Activated CD8-positive, alpha-beta T cell treated with anti-CD3 and anti-CD28 coated beads for 36 hours (primary cell): ENCODE measurements at places on chromosomes 1 and 21. TPM values are rescaled to one million over a fixed set of nuclear protein-coding genes. Genes with fewer than 3 reads are reported as not detected.

- peaks cover 7% of the 10 kb centered on the region for H3K4me1 ChIP-seq
- no peak overlapping the region for H3K27ac ChIP-seq
- no peaks in the 10 kb centered on the region for H3K27me3 ChIP-seq
- no peaks in the 10 kb centered on the region for H3K36me3 ChIP-seq
- H3K4me3 ChIP-seq: no peak overlapping the region
Observed at GRCh38 chr21:14697769-14698168, 151.7 kb upstream of the SAMSN1 start.

DNA sequence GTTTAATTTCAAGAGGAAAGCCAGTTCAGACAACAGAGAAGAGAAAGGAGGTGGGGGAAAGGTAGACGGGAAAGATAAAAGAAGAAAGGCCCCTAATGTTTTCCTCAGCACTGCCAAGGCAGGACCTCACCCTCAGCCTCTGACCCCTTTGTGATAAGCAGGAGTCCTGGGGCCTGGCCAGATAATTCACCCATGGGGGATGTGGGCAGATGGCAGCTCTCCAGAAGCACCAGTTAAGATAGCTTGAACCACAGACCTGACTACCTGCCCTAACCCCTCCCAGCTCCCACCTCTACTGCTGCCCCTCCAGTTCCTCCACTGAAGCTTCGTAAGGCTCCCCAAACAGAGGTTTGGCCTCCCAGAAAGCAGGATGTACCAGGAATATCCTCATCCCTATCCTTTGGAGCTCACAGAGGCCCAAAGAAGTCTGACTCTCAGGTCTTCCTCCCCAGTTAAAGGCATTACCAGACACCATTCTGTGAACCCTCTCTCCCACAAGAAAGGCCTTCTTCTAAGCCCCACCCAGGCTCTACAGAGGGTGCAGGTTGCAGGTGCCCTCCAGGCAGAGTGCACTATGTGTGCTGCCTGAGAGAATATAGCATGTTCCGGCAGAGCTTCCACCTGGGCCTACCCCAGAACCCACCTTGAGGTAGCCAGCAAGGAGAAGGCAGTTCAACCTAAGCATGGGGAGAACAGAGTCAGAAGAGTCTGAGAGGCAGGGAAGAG lies 9.2 kb upstream of the SNAPIN start:
- H3K27ac ChIP-seq: peak overlapping the region; percentile 86
- no peak for DNase-seq
- H3K27me3 ChIP-seq: no peaks in the 10 kb centered on the region
- no peak overlapping the region for H3K4me3 ChIP-seq

DNA sequence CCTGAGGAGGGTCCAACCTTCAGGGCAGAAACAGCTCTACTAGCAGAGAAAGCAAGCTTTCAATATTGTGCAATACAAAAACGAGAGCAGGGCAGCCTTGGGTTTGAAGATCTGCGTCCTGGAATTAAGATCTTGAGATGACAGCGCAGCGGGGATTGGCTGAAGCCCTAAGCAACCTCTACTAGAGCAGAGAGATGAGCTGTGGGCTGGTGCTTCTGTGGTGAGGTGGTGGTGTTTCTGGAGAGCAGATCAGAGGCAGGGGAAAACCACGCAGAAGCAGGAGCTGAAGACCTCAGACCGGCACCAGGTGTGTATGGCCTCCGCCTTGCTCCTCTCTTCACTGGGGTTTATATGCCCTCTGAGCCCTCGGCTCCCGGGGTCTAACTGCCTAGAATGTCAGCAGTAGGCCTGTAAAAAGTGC lies 12.5 kb downstream of the TRAF3IP3 start:
- H3K4me3 ChIP-seq: no peak overlapping the region
- peak; percentile 98 for DNase-seq

DNA sequence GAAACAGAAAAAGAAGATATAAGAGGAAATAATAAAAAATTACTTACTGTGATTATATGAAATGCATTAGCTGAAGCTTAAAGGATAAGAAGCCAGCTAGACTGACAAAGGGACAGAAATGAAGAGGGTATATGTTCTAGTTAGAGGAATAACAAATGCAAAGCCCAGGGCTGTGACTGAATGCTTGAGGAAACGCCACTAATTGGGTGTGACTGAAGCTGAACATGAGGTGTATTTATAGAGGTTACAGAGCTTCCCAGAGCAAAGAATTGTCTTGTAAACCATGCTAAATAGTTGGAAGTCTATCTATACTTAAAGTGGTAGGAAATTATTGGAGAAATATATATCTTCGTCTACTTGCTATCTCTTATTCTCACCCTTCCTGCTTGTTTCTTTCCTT lies 77.7 kb upstream of the PLPPR5 start:
- no peak for DNase-seq
- H3K4me1 ChIP-seq: no peaks in the 10 kb centered on the region
- no peak overlapping the region for H3K4me3 ChIP-seq
- H3K36me3 ChIP-seq: no peaks in the 10 kb centered on the region
- no peak overlapping the region for H3K27ac ChIP-seq
- H3K27me3 ChIP-seq: no peaks in the 10 kb centered on the region

- H3K4me1 ChIP-seq: no peaks in the 10 kb centered on the region
- no peaks in the 10 kb centered on the region for H3K36me3 ChIP-seq
- no peak overlapping the region for H3K4me3 ChIP-seq
Observed at GRCh38 chr1:226520640-226521355, 27.8 kb upstream of the STUM start.

The ADCY10 gene
- not detected for total RNA-seq

The IL23R gene
- total RNA-seq: 1.0 TPM

The CCSAP gene
- 9.9 TPM for total RNA-seq

GRCh38 chr1:111283838-111284237 lies 6.8 kb upstream of the CHIA start:
- DNase-seq: no peak
- no peaks in the 10 kb centered on the region for H3K36me3 ChIP-seq
- H3K27ac ChIP-seq: no peak overlapping the region
- peaks cover 5% of the 10 kb centered on the region for H3K4me1 ChIP-seq

GRCh38 chr1:156559086-156559796 lies 13.1 kb downstream of the IQGAP3 start:
- H3K4me3 ChIP-seq: no peak overlapping the region
- DNase-seq: no peak
- H3K27me3 ChIP-seq: no peaks in the 10 kb centered on the region
- H3K36me3 ChIP-seq: peaks cover 3% of the 10 kb centered on the region

The OR10J1 gene
- total RNA-seq: not detected

GRCh38 chr1:238340989-238341388 lies 450.3 kb upstream of the ZP4 start:
- no peak for DNase-seq
- no peaks in the 10 kb centered on the region for H3K4me1 ChIP-seq
- H3K27ac ChIP-seq: no peak overlapping the region
- H3K27me3 ChIP-seq: no peaks in the 10 kb centered on the region
- H3K4me3 ChIP-seq: no peak overlapping the region
- H3K36me3 ChIP-seq: no peaks in the 10 kb centered on the region

- no peak overlapping the region for H3K4me3 ChIP-seq
- no peaks in the 10 kb centered on the region for H3K27me3 ChIP-seq
- no peaks in the 10 kb centered on the region for H3K36me3 ChIP-seq
- no peaks in the 10 kb centered on the region for H3K4me1 ChIP-seq
- H3K27ac ChIP-seq: no peak overlapping the region
Observed at GRCh38 chr1:14682941-14683621, 84.6 kb downstream of the KAZN start.

GRCh38 chr1:86382878-86383277 lies 13.2 kb downstream of the ODF2L start:
- H3K27ac ChIP-seq: peak overlapping the region; percentile 38
- H3K36me3 ChIP-seq: peaks cover 10% of the 10 kb centered on the region
- H3K4me3 ChIP-seq: peak overlapping the region; percentile 33
- H3K4me1 ChIP-seq: peaks cover 8% of the 10 kb centered on the region
- H3K27me3 ChIP-seq: no peaks in the 10 kb centered on the region

The ALPL gene
- not detected for total RNA-seq

DNA sequence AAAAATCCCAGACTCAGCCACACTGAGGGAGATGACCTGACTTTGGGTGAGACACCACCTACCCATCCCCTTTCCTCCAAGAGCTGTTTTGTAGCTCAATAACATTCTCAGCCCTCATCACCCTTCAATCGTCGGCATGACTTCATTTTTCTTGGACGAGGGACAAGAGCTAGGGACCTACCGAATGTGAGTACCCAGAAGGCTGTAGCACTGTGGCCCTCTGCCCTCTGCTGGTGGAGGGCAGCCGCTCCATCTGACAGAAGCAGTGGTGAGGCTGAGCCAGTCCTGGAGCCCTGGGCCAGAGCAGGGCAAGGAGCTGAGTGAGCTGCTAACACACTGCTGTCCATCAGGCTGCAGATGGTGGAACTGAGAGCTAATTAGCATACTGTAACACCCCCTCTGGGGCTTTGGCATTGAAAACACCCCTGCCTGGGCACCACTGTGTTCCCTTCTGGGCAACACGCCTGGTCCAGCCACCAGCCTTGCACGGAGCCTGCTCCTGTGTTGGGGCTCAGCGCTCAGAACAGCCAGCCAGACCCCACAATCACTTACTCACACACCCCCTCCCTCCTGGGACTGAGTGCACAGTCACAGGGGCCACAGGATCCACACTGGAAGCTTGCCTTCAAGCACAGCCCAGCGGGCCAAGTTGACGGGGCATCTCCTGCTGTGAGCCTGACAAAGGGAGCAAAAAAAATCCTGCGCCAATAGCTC lies 18.3 kb upstream of the ALPL start:
- peaks cover 7% of the 10 kb centered on the region for H3K4me1 ChIP-seq
- H3K4me3 ChIP-seq: no peak overlapping the region
- peaks cover 8% of the 10 kb centered on the region for H3K27me3 ChIP-seq

GRCh38 chr1:24315391-24315790 lies 3.8 kb upstream of the GRHL3 start:
- no peak overlapping the region for H3K27ac ChIP-seq
- peaks cover 21% of the 10 kb centered on the region for H3K4me1 ChIP-seq
- peaks cover 33% of the 10 kb centered on the region for H3K27me3 ChIP-seq
- DNase-seq: no peak
